ENCODE measurements at places on chromosomes 4 and X.

DNA sequence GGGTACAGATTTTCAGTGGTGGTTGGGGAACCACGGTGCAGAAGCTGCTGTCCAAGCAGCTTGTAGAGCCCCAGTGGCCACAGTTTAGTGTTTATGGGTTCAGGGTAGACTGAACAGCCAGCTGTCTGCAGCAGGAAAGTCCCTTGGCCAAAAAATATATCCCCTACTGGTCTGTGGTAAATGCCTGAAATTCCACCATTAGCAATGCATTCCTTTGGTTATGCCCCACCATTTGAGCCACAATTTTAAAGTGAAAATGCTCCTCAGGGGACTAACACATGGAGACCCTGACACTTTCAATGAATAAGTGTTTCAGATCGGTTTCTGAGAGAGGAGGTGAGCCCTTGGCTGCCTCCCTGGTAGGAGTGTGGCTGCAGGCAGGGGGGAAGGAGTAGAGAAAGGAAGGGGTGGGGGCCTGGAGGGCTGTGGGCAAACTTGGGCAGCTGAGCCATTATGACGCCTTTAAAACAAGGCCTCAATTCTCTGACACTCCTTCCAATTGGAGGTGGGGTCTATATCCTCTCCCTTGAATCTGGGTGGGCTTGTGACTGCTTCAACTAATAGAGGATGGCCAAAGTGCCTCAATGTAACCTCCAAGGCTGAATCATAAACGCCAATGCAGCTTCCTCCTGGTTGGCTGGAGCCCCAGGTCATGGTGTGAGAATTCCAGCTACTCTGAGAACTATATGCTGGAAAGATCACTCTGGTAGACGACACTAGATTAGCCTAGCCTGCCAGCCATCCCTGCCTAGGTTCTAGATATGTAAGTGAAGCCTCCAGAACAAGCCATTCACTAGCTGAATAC lies 75.8 kb upstream of the ATP6AP2 start:
- DNase-seq: no peak

DNA sequence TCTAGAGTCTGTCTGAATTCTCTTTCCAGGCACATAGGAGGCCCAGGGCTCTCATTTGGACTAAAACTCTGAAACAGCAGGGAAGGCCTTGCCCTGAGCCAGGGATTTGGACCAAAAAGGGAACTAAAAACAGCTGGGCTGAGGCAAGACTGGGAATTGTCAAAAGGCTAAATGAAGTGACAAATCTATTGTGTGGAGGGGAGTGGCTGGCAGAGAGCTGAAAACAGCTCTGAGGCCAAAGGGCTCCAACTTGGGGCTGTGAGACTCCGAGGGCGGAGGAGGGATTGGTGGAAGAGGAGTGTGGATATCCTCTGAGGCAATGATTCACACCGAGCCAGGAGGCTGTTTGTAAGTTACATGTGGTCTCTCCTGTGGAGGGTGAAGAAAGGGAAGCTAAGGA lies 63.2 kb downstream of the PHEX start:
- DNase-seq: no peak

DNA sequence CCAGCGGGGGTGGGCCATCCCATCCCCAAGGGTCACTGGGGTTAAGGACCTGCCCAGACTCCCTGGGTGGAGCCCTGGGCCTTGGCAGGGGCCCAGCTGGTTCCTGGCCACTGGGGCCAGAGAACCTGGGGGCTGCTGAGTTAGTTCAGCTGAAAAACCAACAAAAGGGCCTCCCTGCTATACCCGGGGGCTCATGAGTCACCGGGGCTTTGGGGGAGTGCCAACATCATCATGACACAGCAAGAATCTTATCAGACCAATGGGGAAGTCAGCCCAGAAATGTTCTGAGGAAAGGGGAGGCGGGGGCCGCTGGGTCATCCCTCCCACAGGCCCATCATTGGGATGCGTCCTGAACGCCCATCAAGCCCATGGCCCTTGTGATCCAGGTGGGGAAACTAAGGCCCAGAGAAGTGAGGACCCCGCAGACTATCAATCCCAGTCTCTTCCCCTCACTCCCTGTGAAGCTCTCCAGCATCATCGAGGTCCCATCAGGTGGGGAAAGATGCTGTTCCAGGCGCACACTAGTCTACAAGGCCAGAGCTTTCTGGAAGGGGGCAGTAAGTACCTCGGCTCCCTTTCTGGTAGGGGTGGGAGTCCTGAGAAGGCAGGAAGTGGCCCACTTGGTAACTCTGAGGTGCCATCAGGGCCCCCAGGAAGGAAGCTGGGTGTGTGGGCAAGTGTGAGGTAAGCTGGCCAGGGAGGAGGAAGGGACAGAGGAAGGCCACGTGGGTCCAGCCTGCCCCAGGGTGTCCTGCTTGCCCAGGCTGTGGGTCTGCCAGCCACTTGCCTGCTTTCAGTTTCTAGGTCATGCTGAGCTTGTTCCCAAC lies 4.5 kb downstream of the G6PD start:
- no peak for DNase-seq

DNA sequence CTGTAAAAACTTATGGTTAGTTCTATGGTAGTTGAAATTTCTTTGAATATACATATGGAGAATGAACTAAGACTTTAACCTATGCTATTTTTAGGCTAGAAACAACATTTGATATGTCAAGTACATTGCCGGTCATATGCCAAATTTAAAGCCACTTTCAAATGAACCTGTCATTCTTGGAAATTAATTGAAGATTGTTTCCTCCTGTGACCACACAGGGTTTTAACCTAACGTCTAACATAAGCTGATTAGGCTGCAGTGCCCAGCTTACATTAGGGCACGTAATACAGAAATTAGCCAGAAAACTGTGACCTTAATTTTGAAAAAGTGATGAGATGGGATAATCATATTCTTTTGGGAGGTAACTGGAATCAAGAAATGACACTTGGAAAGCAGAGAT lies 645.9 kb downstream of the FSTL5 start:
- no peak for DNase-seq

DNA sequence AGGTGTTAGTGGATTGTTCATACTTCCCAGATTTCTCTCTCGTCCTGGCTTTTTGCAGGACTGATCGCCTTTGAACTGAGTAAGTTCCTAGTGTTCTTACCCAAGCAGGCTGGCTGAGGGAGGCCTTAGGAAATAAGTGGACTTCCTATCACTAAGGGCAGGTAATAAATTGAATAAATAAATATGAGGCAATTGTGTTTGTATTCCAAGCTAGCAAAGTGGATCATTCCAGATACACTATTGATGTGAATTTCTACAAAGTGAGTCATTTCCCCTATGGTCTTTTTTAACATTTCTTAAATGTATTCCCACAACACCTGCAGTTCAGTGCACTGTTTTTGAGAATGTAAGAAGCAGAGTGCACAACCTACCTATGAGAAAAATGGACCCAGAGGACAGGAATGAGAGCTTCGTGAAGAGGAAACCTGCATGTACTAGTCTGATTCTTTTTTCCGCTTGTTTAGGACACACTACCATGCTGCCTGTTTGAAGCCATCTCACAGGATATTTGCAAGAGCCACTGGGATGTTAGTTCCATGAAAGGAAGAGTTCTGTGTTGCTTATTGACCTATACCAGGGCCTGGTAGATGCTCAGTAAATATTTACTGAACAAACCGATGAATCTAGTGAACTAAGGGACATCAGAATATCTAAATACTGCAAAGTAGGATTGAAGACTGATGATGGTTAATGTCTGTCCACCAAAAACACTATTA lies 29.0 kb upstream of the SMAD1 start:
- no peak for DNase-seq

- DNase-seq: no peak
Measured at GRCh38 chrX:96906741-96907140, 23.0 kb downstream of the RPA4 start.

DNA sequence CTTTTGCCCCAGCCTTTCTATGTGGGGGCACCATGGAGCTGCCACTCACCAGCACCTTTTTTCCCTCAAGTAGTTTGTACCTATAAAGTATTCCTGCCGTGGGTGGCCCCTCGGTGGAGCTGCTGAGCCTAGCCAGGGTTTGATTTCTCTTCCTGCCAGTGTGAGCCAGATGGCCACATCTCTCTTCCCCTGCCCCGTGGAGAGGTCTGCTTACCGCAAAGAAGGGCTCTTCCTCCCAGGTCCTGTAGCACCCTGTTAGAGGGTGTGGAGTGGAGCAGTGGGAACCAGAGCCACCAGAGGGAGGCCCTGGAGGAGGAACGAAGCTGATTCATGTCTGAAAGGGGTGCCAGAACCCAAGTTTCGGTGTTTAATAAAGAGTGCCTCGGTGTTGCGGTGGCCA lies 95.4 kb downstream of the PTTG2 start:
- no peak for DNase-seq

GRCh38 chrX:41029332-41029731 lies 55.9 kb upstream of the USP9X start:
- DNase-seq: no peak

GRCh38 chr4:3114377-3114776 lies 39.9 kb downstream of the HTT start:
- DNase-seq: no peak

DNA sequence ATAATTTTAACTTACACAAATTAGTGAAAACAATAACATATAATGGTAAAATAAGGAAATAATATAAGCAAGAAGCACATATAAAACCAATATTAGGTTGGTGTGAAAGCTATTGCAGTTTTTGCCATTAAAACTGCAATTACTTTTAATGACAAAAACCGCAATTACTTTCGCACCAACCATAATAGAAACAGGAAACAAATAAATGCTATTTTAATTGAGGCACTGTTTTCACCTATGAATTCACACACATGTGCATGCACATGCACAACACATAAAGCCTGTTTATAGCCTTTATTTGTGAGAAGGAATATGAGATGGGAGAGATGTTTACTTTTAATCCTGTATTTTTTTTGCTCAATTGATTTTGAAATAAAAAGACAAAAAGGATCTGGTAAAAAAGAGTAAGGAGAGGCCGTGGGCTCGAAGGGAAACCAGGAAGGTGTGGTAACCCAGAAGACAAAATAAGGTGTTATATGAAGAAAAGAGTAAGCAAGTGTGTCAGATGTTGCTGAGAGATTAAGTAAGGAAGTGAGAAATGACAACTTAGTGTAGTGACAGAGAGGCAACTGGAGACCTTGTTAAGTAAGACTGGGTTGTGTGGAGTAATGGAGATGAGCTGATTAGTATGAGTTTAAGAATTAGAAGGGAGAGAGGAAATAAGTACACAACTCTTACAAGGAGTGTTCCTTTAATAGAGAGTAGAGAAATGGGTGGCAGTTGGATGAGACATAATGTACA lies 69.0 kb downstream of the KLHL13 start:
- no peak for DNase-seq

GRCh38 chrX:131910586-131910985 lies 112.5 kb upstream of the STK26 start:
- no peak for DNase-seq

- no peak for DNase-seq
Measured at GRCh38 chrX:119802546-119802945, 11.1 kb upstream of the RPL39 start.

DNA sequence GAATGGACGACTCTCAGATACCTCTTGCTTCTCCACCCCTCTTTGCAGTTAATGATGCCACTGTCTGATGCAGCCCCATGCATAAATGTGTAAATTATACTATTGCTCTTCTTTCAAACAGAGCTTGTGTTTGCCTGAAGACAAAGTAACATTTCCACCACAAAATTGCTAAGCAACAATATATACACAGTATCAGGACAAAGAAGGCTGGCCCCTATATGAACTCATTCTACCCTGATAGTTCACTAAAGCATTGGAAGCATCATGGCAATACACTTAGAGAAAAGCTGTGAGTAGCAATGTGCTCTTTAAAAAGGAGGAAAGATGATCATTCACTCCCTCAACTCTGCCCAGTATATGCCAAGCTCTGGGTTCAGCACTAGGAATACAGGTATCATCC lies 427.0 kb upstream of the CPEB2 start:
- no peak for DNase-seq

GRCh38 chr4:143743591-143743990 lies 43.1 kb upstream of the FREM3 start:
- DNase-seq: no peak

DNA sequence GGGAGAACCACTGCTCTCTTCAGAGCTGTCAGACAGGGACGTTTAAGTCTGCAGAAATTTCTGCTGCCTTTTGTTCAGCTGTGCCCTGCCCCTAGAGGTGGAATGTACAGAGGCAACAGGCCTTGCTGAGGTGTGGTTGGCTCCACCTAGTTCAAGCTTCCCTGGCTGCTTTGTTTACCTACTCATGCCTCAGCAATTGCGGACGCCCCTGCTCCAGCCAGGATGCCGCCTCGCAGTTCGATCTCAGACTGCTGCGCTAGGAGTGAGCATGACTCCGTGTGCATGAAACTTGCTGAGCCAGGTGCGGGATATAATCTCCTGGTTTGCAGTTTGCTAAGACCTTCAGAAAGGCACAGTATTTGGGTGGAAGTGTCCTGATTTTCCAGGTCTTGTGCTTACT lies 70.9 kb downstream of the MAGEB5 start:
- no peak for DNase-seq

- no peak for DNase-seq
Measured at GRCh38 chr4:86441175-86441936, 81.5 kb upstream of the MAPK10 start.

DNA sequence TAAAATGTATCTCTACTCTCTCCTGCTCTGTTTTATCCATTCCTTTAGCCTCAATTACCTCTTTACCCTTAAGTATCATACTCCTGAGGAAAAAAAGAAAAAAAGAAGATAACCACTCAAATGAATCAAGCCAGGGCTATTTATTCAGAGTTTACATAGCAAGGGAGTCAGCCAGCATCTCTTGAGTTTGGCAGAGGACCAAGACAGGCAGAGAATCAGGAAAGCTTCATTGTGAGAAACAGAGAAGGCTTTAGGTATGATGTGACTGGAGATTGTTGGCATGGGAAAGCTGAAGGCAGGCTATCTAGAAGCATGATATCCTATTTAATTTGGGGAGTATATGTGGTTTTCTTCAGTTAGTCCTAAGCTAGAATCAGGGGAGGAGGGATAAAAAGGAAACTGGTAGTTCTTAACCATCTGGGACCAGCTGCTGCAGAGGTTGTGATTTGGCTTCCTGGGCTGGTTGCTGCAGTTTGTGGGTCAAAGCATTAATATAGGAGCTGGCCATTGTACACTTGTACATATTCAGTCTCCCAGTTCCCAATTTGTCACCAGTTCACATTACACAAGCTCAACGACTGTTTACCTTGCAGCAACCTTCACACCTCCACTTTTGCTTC lies 11.2 kb downstream of the APELA start:
- no peak for DNase-seq

GRCh38 chr4:76200771-76201231 lies 12.8 kb downstream of the SCARB2 start:
- DNase-seq: no peak

- no peak for DNase-seq
Measured at GRCh38 chr4:75025431-75025830, 92.5 kb downstream of the PARM1 start.

DNA sequence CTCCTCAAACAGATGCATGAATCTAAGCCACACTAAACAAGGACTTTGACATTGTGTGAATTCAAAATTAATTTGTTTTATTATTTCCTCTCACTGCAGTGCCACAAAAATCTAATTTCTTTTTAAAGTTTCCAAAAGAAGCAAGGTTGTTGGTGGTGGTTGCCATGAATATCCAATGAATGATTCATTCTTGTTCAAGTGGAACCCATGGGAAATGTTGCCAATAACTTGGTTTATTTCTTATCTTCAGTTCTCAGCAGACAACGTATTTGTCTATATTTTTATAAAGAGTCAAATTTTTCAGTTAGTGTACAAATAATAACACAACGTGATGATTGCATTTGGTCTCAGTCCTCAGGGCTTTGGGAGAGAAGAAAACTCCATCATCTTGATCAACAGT lies 309.4 kb upstream of the NOCT start:
- DNase-seq: no peak

Data from caudate nucleus (tissue), 63 donors.